HT-29 (cell line): ENCODE measurements at places on chromosomes 12 and 14. TPM values are rescaled to one million over a fixed set of nuclear protein-coding genes. Genes with fewer than 3 reads are reported as not detected.

GRCh38 chr12:48118284-48118871, 786 bp upstream of the PFKM start:
- no peak for DNase-seq

- no peak for DNase-seq
These were observed 2.3 kb upstream of the NEUROD4 start for GRCh38 chr12:55017416-55017925.

DNA sequence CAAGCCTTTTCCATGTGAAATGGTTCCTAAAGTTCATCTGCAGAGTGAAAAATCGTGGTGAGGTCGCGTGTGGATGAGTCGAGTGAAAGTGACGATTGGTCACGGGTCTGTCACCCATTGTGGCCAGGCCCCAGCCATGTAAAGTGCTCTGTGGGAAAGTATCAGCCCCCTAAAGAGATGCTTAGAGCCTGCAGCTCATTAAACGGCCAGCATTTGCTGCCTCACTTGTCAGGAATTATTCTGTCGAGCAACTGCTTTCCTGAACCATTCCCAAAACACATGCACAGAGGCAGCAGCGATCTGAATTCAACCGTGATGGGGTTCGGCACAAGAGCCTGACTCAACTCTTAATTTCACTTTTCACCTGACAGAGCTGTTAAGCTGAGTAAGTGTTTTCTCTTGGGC, 16.0 kb downstream of the DBX2 start:
- DNase-seq = no peak

GRCh38 chr12:50599366-50600095, 94.7 kb downstream of the DIP2B start:
- no peak for DNase-seq

- DNase-seq = no peak
These were observed 71.3 kb downstream of the CLMN start for GRCh38 chr14:95248432-95248831.

DNA sequence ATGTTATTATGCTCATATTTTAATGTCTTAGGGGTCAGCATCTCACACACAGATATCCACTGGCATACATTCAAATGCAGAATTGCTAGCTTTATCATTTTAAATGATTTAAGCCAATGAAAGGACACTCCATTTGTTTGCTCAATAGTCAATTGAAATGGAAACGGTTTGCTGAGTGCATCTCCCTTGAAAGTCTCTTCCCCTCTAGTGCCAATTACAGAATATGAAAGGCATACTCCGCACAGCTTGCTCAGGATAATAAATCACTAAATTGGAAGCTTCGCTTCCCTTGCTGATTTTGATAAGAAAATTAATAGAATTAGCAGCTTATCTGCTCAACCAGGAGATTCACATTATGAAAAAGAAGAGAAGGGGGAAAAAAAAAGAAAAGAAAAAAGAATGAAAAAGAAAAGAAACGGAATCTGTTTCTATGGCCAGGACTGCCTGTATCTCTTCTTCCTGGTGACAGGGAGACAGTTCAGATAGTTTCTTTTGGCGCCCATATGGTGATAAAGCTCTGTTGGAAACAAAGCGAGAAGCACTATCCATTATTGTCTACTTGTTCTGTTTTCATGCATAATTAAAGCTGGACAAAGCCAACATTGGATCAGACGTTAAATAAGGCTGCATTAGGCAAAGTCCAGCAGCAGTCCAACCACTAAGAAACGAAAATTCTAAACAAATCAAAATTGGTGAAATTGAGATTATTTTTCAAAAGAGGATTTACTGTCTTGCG, 225.0 kb downstream of the GXYLT1 start:
- no peak for DNase-seq

DNA sequence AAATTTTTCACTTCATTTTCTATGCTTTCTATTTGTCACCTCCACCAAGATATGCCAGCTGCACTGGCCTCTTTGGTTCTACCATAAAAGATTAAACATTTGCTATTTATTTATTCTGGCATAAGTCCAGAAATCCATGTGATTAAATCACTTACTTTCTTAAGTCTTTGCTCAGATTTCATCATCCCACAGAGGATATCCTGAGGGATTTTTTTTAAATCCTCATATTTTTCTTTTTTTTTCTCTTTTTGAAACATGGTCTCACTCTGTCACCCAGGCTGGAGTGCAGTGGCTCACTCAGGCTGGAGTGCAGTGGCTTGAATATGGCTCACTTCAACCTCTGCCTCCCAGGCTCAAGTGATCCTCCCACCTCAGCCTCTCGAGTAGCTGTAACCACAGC, 645.4 kb upstream of the ATXN7L3B start:
- DNase-seq = peak; percentile 23

DNA sequence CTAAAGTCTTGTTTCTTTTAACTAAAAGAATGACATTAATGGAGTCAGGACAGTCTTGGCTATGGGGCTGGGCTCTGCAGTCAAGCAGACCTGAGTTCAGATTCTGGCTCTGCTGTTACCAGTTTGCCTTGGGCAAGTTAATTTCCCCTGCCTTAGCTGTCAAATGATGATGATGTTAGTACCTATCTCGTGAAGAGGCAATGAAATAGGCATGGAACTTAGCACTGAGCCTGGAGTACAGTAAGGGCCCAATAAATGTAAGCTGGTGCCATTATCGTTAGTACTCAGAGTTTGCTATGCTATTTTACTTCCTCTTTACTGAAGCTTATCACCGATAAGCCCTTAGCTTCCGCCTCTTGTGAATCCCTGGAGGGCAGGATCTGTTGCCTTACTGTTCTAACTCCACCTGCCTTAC, 8.5 kb downstream of the FBXW8 start:
- DNase-seq = no peak

DNA sequence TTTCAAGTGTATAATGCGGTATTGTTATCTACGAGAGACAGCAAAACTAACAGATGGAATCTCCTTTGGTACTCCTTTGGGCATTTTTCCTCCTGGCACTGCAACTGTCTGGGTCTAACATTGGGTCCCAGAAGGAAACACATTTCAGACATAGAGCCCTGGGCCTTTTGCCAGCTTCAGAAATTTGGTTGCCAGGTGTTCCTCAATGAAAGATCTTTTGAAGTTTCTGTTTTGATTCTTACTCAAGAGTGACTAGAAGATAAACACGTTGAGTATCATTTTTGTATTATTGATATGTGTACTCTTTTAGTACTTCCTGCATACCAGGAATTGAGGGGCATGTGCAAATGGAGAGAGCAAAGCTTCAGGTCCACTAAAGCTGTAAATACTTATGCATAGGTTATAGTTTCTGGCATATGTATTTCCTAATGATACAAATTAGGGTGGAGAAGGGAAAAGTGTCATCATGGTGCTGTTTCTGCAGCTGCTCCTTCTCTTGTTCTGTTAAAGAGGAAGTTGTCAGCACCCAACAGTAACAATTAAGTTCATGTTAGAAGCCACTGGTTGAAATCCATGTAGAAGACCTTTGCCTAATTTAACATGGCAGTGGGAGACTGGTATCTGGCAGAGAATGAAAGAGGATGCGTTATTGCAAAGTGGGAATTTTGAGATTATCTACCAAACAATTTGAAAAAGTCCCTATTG, 53.5 kb downstream of the SLC38A6 start:
- DNase-seq = no peak

GRCh38 chr12:107610021-107610859, 75.4 kb upstream of the PWP1 start:
- DNase-seq = peak; percentile 22

- DNase-seq = no peak
These were observed 30.8 kb downstream of the P2RX2 start for GRCh38 chr12:132649226-132649945.

SMOC1 gene
- not detected in 2 replicates for total RNA-seq
